Dermis microvascular lymphatic vessel endothelial cell (primary cell): ENCODE measurements at places on chromosomes 2 and 18.
A peak's percentile ranks its signal among the peaks of the same experiment; 100 is the strongest.

GRCh38 chr2:29611261-29611660 is 310.1 kb downstream of the ALK start:
- DNase-seq, result no peak

GRCh38 chr2:7071154-7071553 is 153.9 kb downstream of the RNF144A start:
- no peak for DNase-seq

DNA sequence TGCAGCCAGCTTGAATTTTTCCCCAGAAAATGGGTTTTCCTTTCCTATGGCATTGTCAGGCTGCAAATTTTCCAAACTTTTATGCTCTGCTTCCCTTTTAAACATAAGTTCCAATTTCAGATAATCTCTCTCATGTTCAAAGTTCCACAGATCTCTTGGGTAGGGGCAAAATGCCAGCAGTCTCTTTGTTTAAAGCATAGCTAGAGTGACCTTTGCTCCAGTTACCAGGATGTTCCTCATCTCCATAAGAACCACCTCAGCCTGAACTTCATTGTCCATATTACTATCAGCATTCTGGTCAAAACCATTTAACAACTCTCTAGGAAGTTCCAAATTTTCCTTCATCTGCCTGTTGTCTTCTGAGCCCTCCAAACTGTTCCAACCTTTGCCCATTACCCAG is 68.3 kb downstream of the SGPP2 start:
- no peak for DNase-seq

DNA sequence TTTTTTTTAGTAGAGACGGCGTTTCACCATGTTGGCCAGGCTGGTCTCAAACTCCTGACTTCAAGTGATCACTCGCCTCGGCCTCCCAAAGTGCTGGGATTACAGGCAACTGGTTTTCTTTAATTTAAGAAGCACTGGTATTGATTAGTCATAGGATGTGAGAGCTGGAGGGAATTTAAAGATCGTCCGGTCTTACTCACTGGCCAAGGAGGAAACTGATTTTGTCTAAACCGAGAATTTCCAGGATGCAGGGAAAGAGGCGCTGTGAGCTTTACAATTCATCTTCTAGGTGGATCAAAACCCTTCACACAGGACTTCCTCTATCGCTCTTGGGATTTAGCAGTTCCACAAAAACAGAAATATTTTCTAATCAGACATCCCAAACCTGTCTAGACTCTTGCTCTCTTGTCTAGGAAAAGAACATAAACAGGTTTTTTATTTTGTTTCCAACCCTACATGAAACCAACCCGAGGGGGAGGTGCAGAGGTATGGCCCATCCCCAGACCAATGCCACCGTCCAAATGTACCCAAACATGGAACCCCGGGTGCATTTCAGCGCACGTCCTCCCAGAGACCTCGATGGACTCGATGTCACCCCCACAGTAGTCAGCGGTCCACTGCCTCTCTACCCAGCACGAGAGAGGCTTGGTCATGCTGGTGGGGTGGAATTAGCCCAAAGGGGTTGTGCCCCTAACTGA is 12.5 kb upstream of the TUBB6 start:
- peak; percentile 70 for DNase-seq

DNA sequence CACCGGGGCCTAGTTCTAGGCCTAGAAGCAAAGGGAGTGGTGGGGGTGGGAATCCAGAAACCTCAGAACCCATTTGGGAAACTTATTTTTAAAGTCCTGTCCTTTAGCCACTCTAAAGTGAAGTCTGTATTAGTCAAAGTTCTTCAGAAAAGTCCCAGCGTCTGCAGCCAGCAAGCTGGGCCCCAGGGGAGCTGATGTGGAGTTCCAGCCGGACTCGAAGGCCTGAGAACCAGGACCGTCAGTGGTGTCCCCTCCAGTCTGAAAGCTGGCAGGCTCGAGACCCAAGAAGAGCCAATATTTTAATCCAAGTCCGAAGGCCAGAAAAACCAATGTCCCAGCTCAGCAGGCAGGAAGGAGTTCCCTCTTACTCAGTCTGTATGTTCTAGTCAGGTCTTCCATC is 32.4 kb downstream of the ID2 start:
- DNase-seq, result no peak
